DMS53 (cell line): ENCODE measurements at places on chromosomes 7 and 10.

DNA sequence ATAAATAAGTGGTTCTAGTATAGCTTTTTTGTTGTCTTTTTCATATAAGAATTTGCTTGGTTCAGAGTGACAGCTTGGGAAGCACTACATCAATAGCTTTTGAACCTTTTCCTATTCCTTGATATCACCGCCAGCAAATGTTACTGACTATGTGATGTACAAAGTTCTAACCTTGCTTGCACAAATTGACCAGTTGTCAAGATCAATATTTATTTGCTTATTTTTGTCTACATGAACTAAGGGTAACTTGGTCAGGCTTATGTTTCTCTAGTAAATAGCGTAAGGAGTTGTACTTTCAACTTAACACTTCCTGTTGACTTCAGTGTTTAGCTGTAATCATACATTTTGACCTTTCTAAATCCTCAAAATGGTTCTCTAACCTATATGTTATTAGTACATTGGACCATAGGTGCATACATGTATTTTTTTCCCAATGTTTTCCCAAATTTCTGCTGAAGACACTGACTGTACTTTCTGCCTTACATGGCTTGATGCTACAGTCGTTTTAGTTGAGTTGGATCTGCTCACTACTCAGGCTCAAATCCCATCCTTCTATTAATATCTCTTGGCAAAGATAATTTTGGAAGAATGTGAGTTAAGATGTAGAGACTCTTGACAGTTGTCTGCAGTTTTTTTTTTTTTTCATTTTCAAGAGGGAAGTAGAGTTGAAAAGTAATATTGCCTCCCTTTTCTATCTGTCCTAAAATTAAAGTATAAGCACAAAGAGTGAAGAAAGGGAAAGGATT lies 239.1 kb upstream of the KAT6B start:
- peak; percentile 25 for DNase-seq

DNA sequence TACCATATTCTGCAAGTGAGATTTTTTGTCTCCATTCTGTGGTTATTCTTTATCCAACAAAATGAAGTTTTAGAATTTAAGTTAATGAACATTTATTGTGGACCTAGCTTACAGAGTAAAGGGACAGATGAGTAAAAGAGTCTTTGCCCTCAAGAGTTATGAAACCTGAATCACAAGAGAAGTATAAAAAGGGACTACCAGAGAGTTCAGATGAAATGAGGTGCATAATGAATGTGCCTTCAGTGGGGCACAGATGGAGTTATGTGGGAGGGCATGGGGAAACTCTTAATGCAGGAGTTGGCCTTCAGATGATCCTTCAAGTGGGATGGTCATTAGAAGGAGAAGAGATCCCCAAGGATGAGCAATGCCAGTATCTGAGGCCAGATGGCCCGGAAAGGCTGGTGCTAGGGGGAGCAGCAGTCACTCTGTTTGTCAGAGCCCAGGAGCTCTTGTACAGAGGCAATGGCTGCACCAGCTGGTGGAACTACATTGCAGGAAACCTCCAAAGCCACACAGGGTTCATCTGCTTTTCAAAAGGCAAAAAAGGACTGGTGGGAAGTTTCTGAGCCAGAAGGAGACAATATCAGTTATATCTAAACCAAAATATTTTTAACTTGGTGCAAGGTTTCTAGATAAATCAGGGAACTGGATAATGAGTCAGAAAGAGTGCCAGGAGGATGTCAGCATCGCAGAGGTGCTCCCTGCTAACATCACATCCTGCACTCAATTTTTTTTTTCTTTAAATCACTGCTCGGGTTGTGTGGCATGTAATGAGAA lies 162.0 kb downstream of the KLF6 start:
- DNase-seq = no peak

GRCh38 chr7:151484971-151485707 lies 34.6 kb downstream of the RHEB start:
- DNase-seq = peak; percentile 47

- no peak for DNase-seq
Measured at GRCh38 chr10:127186813-127187212, 9.6 kb downstream of the INSYN2A start.

DNA sequence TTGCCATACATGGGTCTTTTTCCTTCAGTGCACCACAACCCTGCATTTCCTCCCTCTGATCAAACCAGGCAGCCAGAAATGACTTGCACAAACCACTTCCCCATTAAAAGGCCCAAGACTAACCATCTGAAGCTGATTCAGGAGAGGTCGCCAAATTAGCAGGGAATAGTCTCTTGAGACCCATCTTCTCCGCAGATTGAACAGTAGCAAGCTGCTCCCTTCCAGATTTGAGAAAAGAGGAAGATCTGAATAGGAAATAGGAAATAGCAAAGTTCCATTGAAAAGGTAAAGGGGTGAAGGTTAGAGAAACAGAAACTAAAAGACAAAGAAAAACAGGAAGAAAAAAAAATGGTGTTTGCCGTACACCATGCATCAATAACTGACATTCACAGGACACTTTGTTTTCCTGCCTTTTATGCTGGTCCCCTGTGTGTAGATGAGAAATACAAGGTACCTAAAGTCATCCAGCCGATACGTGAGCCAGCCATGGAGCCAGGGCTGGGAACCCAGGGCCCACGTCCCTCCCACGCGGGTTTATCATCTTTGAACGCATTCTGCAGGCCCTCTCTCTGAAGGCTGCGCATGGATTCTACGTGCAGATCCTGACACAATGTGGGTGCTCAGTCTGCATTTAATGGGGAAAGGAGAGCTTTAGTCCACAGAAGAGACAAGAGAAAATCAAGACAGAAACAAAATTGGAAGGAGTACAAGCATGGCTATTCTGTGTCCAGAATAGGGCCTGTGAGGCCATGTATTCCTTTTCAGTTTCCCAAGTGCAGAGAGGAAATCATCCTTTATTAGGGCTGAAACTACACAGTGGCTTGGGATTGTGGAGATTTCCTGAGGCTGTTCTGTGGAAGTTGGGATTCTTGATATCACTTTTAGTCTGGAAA lies 268.4 kb upstream of the NPVF start:
- DNase-seq = no peak

DNA sequence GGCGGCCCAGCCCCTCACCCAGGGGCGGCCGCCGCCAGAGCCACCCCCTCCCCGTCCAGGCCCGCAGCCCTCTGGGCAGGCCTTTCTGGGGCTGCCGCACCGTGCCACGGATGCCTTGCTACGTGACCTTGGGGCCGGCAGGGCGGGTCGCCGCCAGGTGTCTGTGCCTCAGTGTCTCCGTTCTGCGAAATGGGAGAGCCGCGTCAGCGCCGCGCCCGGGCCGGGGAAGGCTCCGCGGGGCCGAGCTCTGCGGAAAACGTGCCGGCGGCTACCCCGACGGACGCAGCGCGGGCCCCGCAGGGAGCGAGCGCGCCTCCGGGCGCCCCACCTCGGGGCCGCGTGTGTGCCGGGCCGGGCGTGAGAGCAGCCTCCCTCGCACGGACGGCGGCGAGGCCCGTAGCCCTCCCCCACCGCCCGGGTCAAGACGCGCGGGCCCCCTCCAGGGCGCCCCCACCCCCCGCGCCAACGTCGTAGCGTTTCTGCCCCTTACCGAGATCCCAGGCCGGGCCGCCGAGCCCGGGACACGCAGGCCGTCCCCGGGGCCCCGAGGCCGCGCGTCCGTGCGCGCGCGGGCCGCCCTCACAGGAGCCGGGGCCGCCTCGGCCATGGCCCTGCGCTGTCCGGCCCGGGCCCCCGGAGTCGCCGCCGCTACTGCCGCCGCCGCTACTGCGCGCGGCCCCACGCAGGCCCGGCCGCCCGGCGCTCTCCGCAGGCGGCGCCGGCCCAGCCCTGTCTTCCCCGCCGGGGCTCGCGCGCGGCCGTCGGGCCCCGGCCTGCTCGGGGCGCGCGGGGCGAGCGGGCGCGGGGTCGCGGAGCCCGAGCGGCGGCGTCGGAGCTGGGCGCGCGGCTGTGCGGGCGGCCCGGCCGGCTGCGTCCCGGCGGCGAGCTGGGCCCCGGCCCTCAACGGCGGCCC lies 1.1 kb downstream of the ZNF777 start:
- peak; percentile 75 for DNase-seq

DNA sequence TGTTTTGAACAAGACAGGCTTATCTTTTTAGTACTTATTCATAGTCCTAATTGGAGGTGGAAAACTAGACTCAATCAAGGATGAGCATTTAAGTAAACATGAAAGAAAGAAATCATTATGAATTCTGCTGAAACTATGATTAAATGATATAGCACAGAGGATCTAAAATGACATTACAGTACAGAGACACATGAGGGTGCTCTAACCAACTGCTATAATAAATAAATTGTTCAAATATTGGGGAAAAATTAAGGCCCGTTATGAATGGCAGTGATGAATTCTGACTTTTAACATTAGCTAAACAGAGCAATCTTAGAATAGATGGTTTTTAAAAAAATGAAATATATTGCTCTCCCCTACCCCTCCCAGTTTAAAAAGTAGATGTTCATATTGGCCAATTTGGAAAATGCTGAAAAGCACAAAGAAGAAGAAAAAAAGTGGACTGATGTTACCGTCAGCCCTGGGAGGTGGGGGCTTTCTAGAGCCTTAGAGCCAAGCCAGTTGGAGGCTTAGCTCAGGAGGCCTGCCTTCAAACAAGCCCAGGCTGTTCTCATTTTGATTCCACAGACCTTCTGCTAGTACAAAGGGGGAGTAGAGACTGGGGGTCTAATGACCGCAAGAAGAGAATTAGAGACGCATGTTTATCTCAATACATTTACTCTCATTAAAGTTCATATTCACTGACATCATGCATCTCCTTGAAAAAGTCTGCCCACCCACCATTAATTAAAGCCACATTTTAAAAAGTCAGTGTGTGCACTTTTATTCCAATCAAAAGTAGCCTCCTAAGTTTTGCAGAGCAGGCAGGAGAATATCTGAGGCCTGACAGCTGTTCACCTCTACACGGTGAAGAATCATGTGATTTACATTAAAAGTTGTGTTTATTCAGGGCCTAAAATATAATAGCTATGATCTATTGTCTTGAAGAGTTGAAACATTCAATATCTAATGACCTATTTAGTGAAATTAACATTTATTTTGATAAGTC lies 10.0 kb downstream of the WNT2 start:
- peak; percentile 25 for DNase-seq

GRCh38 chr10:91745090-91745831 lies 53.0 kb upstream of the TNKS2 start:
- peak; percentile 89 for DNase-seq

DNA sequence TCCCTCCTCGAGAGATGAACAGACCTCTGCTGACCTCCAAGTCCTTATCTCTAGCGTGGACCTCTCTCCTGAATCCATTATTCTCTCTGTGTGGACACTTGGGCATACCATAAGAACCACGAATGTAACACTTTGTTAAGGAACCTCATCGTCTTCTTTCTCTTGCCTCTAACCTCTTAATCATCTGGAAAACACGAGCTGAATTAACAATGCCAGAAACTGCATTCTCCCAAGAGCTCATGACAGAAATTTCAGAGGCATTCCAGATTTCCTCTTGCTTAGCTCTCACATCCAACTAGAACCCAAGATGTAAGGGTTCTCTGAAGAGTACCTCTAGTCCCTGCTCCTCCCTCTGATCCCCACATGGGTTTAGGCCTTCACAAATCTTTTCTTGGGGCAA lies 101.5 kb downstream of the TRIL start:
- DNase-seq = no peak

DNA sequence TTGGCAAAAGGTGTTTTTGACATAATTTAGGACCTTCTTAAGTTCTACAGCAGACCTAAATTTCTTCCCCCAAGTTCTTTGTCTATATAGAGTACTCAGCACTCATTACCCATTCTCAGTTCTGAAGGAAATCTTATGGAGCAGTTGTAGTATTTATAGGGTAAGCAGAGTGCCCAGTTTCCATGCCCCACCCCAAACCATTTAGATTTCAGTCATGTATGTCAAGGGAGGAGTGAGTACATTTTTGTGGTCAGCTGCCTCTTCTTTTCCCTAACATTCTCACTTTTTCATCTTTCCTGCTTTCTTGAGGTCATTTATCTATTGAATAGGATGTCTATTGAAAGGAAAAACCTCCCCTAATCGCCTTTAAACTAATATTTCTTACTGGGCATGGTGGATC lies 83.3 kb downstream of the KAT6B start:
- DNase-seq = peak; percentile 9

- DNase-seq = no peak
Measured at GRCh38 chr7:135733603-135734342, 5.8 kb upstream of the SLC13A4 start.

GRCh38 chr10:98264378-98265065 lies 3.5 kb downstream of the LOXL4 start:
- DNase-seq = no peak

DNA sequence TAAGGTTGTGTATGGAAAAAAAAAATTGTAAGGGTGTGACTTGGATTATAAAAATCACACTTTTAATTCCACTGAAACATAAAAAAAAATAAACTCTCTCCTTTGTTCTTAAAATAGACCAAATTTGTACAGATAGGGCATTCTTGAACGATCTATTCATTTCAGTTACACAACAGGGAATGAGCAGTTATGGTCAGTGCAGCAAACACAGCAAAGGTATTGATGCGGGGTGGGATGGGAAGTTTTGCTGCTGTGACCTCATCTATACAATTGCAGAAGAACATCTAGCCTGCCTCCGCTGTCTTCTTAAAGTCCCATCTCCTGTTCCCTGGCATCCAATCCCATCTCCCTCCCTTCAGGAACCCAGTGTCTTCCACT lies 580.2 kb downstream of the SUGCT start:
- DNase-seq = no peak

DNA sequence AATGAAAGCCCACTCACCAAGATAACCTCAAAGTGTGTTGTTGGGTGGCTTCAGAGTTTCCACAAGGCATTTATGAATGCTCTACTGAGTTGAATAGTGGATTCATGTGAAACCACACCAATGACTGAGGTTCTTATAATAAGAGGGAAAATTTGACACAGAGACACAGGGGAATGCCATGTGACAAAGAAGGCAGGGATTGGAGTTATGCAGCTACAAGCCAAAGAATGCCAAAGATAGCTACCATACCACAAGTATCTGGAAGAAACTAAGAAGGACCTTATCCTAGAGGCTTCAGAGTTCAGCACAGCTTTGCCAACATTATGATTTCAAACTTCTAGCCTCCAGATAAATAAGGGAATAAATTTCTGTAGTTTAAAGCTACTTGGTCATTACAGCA lies 68.0 kb upstream of the PCDH15 start:
- no peak for DNase-seq

DNA sequence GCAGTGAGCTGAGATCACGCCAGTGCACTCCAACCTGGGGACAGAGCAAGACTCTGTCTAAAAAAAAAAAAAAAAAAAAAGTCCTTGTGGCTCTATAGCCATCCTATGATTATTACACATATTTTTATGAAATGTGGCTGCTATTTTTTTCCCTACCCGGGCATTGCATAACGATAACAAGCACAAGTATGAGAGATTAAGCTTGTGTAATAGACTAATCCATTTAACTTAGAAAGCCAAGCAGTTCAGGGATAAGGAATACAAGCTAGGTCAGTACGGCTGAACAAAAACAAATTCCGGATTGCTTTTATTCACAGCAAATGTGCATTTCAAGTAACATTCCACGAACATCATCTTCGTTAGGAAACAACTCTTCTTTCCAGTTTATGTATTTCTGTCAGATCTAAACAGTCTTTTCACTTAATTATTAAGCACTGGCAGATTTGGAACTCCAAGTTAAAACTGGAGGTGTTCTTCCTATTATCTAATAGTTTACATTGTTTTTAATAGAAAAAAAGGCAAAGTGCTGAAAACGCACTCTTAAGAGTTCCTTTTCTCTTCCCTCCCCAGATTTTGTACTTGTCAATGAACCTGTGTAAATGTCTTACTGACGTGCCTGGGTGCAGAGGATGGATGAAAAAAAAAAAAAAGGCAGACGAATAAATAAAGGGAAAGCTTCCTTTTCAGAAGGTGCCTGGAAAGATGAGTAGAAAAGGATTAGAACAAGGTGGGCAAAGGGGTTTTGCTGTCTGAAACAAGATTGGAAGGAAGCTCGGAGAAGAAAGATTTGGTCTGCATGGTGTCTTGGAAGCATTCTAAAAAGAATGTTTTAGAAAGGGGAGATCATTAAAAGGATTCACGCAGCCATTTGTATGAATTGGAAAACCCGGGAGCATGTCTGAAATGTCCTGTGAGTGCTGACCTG lies 81.1 kb downstream of the PRTFDC1 start:
- DNase-seq = no peak
